AG09309 (cell line): ENCODE measurements at places on chromosomes 4 and X.

DNA sequence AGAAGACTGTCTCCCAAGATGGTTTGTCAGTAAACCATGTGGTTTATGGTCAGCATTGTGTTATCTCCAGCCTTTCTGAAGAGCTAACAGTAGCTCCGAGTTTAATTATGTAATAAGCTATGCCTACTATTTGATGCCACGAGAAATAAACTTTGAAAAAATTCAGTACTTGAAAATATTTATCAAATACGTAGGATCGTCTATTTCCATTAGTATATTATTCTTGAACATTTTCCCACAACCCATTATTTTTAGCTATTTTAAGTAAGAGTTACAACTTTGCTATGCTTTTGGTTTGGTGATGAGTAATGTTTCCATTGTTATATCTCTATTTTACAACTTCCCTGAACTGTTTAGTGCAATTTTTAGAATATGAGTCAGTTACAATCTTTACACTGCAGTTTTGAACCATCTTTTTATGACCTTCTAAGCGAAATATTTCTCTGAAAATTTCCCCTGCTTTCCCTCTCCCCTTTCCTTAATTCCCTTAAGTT, 44.5 kb upstream of the TRIM2 start:
- peak; percentile 75 for DNase-seq

DNA sequence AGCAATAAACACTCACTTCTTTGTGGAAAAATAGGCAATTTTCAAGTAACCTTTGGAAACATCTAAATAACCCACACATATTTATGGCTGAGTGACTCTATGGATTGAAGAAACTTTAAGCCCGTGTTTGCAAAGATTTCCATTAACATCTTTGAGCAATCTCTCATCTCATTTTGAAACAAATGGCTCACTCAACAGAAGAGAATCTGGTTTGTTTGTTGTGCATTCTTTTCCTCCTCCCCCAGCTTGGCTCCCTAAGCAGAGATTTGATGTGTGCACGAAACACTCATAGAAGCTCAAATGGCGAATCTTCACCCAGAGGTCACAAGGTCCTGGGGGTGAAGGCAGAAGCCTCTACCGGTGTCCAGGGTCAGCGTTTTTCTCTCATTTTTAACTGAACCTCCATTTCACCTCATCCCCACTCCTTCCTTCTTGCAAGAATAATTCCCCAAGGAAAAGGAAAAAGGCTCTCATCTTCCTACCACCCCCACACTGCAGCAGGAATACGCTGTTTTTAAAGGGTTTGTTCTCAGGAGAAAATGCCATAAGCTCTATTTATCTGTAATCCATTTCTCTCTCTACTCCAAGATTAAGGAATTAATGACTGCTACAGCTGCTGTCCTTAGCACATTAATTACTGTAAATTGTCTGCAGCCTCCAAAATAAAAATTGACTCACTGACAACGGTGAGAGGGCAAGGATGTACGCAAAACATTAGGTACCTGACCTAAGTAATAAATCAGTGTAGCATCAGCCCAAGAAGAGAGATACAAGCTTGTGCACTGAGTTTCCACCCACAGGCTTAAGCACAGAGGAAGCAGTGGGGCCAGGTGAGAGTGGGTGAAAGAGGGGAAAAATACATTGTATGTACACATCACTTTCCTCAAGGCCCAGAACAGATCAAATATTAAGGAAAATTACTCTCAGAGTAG, 307.6 kb upstream of the NOCT start:
- no peak for DNase-seq

GRCh38 chrX:41909068-41909467, 14.3 kb downstream of the CASK start:
- no peak for DNase-seq

DNA sequence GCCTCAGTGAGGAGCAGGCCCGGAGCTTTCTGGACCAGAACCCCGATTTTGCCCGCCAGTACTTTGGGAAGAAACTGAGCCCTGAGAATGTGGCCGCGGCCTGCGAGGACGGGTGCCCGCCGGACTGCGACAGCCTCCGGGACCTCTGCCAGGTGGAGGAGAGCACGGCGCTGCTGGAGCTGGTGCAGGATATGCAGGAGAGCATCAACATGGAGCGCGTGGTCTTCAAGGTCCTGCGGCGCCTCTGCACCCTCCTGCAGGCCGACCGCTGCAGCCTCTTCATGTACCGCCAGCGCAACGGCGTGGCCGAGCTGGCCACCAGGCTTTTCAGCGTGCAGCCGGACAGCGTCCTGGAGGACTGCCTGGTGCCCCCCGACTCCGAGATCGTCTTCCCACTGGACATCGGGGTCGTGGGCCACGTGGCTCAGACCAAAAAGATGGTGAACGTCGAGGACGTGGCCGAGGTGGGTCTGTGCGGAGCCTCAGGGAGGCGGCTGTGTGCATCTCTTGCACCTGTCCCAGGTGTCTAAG, 323 bp downstream of the PDE6B start:
- DNase-seq, result no peak

DNA sequence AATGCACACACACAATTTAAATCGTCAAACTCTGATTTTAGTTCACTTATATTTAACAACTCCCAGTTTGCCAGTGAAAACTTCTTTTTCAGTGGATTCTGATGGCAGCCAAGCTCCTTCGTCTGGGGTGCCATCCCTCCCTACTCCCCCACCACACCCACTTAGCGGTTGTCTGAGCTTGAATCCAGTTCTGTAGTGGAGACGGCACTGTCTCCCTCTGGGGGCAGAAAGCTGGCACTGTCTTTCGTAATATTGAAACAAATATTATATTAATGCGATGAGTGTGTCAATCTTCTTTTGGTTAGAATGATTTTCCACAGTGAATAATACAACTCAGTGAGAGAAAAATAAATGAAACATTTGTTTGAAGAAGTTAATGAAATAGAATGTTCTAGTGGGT, 5.4 kb downstream of the MEPE start:
- no peak for DNase-seq

DNA sequence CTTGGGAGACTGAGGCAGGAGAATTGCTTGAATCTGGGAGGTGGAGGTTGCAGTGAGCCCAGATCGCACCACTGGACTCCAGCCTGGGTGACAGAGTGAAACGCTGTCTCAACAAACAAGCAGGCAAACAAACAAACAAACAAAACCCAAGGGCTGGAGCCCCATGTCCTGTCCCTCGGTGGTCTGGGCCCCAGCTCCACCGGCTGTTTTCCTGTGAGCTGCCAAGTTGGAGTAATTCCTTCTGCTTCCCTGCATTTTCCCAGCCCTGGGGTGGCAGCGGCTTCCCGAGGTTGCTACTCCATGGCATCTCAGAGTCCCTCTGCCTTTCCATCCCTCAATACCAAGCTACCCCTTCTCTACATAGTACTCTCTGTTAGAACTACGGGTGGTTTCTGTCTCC, 43.2 kb downstream of the RGS12 start:
- DNase-seq, result no peak

GRCh38 chr4:180058691-180059215, 2184.4 kb upstream of the TENM3 start:
- no peak for DNase-seq
